ENCODE measurements at places on chromosomes 4 and X.

- no peak for DNase-seq
Measured at GRCh38 chr4:51894059-51894645, 51.2 kb downstream of the DCUN1D4 start.

DNA sequence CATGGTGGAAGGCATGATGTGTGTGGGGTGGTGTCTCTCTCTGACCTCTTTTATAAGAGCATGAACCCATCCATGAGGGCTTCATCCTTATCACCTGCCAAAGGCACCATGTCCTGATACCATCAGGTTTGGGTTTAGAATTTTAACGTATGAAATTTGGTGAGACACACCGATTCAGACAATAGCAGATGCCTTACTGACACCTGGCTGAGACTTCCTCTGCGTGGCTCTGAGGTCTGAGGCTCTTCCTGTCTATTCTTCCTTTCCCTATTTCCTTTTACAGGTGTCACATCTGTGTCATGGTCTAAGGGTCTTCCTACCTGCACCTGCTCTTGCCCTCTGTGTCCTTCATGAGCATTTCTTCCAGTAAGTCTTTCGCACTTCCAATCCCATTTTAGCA lies 320.7 kb upstream of the CLNK start:
- no peak for DNase-seq

GRCh38 chrX:155938132-155938531 lies 57.0 kb downstream of the VAMP7 start:
- no peak for DNase-seq

DNA sequence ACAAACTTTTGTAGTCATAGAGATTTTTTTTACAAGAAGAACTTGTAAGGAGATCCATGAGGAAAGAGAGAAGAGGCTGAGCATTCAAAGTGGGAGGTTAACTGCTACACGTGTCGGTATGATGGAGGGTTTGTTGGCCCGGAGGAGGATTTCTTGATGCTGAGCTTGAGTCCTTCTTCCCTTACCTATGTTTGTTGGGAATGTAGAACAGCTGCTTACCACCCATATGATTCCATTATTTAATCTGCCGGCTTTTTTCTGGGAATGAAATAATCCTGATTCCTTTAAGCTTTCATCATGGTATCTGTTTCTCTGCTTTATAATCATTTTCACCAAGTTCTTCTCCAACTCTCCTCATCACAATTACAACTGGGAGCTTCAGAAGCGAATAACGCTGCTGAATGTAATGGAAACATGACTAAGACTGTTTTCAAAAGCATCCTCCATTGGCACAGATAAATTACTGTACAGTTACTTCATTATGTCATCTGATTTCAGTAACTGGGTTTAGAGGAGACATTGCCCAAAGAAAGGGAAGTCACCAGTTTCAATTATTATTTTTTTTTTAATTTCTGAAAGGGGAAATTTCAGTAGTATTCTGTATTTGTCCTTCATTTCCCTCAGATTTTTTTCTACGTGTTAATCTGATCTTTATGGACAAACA lies 420.6 kb downstream of the SPRY1 start:
- no peak for DNase-seq

DNA sequence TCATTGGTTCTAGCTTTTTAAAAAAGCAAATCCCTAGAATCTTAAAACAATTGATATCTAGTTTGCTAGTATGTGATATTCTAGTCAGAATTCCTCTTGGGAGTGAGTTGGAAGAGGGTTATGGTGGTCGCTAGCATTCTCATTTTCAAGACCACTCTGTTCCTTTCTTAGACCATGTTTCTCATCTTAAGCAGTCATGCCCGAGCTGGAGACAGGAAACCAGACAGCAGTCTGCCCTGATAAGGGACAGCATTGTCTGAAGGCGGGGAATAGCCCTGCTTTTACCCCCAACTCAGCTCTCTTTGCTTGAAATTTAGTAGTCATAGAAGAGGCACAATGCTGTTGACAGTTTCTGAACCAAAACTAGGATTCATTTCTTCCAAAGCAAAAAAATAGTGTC lies 5.2 kb downstream of the KLF3 start:
- no peak for DNase-seq

GRCh38 chrX:110665223-110666002 lies 130.2 kb downstream of the CHRDL1 start:
- DNase-seq, result no peak

GRCh38 chr4:128924951-128925350 lies 115.5 kb downstream of the JADE1 start:
- DNase-seq, result no peak

GRCh38 chr4:140382732-140383131 lies 9.3 kb downstream of the SCOC start:
- DNase-seq, result no peak

GRCh38 chr4:101563126-101563525 lies 215.8 kb upstream of the PPP3CA start:
- no peak for DNase-seq

- DNase-seq, result no peak
Measured at GRCh38 chr4:18540349-18540748, 518.8 kb upstream of the LCORL start.

- DNase-seq, result no peak
Measured at GRCh38 chr4:97558204-97558778, 585.0 kb downstream of the STPG2 start.

GRCh38 chr4:74675673-74676279 lies 118.5 kb downstream of the BTC start:
- no peak for DNase-seq

DNA sequence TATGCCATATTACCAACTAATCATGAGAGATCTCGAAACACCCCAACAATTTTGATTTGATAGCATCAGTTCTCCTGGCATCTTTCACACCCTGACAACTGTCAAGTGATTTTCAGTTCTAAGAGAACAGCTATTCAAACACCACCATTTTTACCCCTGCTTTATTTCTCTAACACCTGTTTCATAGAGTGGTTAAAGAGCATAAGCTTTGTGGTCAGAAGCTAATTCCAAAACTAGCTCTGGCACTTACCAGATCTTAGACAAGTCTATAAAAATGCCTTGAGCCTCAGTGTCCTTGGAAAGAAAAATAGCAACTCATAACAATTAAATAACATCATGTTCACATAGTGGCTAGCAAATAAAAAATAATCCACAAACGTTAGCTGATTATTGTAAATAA lies 17.9 kb downstream of the PPA2 start:
- DNase-seq, result no peak

DNA sequence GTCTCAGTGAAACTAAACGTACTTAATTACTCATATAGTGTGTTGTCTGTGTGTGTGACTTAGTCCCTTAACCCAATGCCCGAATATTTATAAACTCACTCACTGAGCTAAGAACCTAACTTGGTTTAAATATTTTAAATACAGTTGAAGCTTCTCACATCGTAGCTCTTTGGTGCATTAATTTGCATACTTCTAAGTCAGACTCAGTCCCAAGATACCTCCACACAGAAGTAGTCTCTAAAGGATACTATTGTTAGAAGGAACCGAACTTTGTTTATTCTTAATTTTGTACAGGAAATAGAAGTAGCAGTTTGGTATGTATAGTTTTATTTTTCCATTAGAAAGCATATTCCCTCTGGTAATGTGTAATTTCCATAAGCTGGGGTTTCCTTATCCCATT lies 54.0 kb upstream of the NKAP start:
- no peak for DNase-seq

DNA sequence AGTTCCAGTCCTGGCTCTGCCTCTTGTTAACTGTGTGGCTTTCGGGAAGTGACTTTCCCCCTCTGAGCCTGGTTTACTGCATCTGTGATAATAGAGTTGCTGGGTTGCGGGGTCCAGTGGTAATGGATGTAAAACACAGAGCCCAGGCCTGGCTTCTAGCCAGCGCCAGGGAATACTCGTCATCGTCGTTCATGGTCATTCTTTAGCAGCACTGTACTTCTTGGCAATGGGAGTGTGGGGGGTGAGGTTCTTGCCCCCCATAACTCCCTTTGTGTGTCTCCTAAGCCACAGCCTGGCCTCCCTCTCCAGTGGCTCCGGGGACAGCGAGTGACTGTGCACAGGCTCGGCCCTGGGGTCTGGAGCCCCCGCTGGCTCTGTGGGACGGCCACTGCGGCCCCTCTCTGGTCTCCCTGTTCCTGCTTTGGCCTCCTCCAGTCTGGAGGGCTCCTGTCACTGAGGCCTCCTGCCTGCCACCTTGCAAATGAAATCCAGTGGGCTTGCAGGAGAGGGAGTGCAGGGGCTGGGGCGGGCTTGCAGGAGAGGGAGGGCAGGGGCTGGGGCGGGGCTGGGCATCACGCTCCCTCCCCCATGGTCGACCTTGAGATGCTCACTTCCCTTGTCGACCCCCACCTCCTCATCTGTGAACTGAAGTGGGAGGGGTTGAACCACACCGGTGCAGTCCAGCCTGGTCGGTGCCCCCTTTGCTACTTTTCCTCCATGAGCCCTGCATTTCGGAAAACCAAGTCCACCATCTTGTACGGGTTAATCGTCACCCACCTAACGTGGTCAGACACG lies 13.2 kb downstream of the PSAPL1 start:
- no peak for DNase-seq

GRCh38 chr4:25029479-25030276 lies 1.1 kb downstream of the LGI2 start:
- DNase-seq, result no peak

DNA sequence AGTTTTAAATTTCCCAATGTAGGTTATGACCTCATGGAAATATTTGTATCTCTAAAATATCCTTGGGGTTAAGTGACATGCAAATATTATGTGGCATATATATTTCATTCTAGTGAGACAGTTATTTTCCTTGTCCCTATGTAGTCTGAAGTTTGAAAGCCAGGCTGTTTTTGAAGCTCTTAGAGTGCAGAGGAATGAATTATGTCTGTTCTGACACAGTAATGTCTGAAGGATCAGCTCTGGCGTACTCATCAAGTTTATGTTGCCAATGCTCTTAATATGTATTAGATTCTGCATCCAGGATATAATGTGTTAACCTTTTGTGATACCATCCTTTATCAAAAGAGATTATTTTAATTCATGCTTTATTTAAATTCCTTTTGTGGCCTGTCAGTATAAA lies 355.8 kb downstream of the PCDH7 start:
- DNase-seq, result no peak

DNA sequence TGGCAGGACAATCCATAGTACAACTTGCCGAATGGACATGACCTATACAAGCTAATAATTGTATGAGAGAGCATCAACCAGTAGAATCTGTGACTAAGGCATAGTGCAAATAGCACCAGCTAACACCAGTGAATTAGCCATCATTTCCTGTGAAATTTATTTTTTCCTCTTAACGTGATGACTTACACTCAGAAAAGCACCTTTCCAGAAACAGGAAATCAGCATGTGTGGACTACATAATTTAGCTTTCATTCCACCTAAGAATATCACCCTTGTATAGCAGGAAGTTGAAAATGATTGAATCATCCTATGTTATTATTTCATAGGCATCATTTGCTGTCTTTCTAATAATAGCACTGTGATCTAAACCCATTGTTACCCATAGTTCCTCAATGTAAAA lies 1393.4 kb upstream of the PCDH7 start:
- no peak for DNase-seq

DNA sequence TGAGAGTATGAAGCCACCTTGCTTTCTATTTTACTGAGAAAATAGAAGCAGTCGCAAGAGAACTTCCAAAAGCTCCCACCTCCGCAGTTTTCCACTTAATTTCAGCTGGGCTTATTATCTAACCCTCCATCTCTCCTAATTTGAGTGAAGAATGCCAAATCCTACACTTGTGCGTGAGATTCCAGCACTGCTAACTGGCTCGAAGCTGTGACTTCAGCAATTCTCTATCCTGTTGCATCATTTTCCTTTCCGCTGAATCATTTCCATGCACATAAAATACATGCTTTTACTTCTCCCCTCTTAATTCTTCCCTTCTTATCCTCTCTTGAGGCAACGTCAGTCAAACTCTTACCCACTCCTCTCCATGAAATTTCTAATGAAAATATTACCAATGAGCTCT lies 189.5 kb downstream of the GASK1B start:
- no peak for DNase-seq

DNA sequence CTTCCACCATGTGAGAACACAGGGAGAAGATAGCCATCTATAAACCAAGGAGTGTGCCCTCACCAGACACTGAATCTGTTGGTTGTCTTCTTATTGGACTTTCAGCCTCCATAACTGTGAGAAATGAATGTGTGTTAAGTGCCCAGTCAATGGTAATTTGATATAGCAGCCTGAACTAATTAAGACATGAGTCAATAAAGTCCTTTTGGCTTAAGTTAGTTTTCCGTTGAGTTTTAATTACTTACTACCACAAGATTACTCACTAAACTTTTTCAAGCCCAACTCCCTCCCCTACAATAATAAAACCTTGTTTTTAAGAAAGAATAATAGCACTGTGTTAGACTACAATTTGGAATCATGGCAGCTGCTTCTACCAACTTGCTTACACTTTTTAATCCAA lies 324.2 kb downstream of the PCDH19 start:
- DNase-seq, result no peak

DNA sequence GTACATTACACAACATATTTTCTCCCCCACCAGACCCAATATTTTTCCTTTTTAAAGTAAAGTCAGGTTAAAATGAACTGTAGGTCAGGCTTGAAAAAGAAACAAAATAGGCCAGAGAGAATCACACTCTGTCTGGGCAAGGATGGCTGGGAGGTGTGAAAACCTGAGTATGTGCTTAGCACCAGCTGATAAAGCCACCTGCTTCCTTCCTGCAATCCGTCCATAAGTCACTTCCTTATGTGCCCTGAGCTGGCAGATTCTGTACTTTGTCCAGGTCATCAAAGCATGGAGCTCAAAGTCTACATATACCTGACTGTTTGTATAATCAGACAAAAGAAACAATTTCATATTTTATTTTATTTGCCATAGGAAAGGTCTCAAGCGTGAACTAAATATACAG lies 37.7 kb downstream of the ANTXR2 start:
- DNase-seq, result no peak

- DNase-seq, result no peak
Measured at GRCh38 chrX:56787734-56788152, 58.7 kb downstream of the NBDY start.

DNA sequence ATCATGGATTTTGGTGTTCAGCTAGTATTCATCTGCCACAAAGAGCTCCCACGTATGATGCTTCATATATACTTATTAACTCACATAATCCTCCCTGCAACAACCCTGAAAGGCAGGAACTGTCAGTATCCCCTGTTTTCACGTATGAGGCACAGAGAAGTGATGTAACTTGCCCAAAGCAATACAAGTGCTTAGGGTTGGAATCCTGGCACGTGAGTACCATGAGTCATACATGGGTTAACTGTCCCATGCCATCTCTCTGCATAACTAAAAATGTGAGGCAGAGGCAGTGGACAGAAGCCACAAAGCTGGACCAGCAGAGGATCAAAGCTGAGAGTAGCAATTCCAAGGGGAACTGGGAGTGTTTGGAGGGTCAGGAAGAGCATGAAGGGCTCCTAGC lies 35.7 kb upstream of the EGFL6 start:
- no peak for DNase-seq

DNA sequence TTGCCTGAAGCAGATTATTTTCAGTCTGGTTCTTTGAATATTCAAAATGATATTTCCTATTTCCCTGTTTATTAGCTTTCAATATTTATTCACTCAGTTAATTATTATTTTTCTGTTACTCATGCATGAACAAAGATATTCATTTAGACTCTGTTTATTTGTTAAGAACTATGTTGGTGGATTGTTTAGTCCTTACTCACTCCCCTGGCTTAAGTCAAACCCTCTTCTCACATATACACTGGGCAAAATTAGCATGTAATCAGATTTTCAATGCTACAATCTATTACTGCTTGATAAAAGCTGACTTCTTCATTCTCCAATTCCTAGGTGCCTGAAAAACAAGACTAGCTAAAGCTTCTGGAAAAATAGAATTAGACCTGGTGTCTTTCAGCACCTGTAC lies 335.8 kb downstream of the FAT4 start:
- no peak for DNase-seq

GRCh38 chrX:19331831-19332230 lies 11.9 kb upstream of the PDHA1 start:
- DNase-seq, result no peak

Measured in T-helper 17 cell (primary cell).